ENCODE measurements at places on chromosomes 4 and X.
A peak's percentile ranks its signal among the peaks of the same experiment; 100 is the strongest.

DNA sequence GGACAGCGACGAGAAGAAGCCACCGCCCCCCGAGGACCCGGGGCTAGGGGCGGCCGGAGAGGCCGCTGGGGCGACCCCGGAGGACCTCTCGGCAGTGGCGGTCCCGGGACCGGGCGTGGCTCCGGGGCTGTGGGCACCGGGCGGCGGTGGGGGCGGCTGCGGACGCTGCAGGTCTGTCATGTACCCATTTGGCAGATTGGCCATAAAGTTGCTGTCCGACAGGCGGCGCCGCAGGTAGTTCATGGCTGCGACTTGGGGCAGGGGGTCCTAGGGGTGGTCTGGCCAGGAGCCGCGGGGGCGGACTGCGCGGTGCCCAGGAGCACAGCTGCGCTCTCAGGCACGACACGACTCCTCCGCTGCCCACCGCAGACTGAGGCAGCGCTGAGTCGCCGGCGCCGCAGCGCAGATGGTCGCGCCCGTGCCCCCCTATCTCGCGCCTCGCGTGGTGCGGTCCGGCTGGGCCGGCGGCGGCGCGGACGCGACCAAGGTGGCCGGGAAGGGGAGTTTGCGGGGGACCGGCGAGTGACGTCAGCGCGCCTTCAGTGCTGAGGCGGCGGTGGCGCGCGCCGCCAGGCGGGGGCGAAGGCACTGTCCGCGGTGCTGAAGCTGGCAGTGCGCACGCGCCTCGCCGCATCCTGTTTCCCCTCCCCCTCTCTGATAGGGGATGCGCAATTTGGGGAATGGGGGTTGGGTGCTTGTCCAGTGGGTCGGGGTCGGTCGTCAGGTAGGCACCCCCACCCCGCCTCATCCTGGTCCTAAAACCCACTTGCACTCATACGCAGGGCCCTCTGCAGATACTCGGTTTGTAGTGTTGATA is at the start of gene SYN1:
TSS of gene SYN1 (minus strand) at position 372 of the 817 bp plus-strand sequence. CDS start at position 243, 129 bp downstream.
- H3K4me1 ChIP-seq, result peaks cover 5% of the 10 kb centered on the region
- H3K27me3 ChIP-seq, result no peaks in the 10 kb centered on the region
- peak; percentile 80 for DNase-seq

GRCh38 chrX:108090491-108091263 is 665 bp downstream of the PSMD10 start:
- H3K4me1 ChIP-seq, result peaks cover 4% of the 10 kb centered on the region
- H3K4me3 ChIP-seq, result peak overlapping the region; percentile 91
- H3K36me3 ChIP-seq, result peaks cover 5% of the 10 kb centered on the region
- no peaks in the 10 kb centered on the region for H3K27me3 ChIP-seq
- peak overlapping the region; percentile 86 for H3K27ac ChIP-seq

DNA sequence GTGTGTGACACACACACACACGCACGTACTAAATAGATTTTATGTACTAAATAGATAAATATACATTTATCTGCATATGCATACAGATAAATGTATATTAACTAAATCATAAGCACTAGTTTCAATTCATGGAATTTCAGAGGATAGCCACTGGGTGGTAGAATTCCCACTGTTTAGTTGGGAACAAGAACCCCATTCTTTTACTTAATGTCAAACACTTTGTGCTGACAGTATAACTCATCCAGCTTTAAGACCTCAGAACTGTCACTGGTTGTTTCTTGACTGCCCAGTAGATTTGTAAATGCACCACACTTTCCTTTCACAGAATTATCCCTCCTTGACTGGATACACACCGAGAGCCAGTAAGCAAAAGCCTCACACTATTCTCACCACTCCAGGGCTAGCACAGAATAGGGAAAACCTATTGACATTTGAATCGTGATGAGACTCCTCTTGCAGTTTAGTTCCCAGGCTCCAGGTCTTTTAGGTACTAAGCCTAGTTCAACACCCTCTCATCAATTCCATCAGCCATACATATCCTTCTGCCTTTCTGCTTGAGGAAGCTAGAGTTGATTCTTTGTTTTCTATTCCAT is 32.4 kb downstream of the PPARGC1A start:
- H3K27ac ChIP-seq, result no peak overlapping the region
- no peaks in the 10 kb centered on the region for H3K27me3 ChIP-seq
- no peak for DNase-seq
- H3K4me1 ChIP-seq, result no peaks in the 10 kb centered on the region
- no peaks in the 10 kb centered on the region for H3K36me3 ChIP-seq
- H3K4me3 ChIP-seq, result no peak overlapping the region

- peak overlapping the region; percentile 19 for H3K4me3 ChIP-seq
- H3K27me3 ChIP-seq, result no peaks in the 10 kb centered on the region
- H3K4me1 ChIP-seq, result no peaks in the 10 kb centered on the region
- no peak for DNase-seq
- H3K36me3 ChIP-seq, result no peaks in the 10 kb centered on the region
Measured at GRCh38 chr4:128513664-128514484, 226.3 kb upstream of the PGRMC2 start.

DNA sequence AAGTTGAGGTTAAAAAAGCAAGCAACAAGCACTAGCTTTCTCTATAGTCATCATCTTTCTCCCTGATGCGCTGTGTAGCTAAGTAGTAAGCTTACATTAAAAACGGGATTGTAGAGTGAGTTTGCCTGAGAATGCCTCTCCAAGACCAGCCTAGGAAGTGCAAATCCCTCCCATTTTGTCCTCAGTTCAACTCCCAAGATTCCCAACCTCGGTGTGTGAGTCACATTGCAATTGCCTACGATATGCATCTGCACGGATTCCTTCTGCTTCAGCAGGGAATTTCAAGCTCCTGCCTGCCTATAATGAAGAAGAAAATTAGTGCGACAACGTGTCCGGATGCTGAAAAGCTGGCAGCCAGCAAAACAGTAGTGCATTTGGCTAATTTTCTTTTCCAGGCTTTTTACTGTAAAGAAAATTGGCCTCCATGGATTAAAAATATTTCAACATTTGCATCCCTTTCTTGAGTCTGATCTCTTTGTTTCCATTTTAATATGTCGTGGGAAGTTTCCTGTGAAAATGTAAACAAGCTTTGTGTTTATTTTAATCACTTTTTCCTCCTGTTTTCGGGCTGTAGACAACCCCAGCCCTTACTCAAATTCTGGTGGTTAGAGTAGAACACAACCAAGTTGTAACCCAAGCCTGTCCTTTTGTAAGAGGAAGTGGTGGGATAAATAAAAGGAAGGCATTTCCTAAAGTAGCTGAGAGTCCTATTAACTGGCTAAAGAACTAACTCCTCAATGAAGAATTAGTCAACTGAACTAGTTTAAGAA is 58.4 kb upstream of the TET2 start:
- no peaks in the 10 kb centered on the region for H3K4me1 ChIP-seq
- H3K27ac ChIP-seq, result no peak overlapping the region
- H3K36me3 ChIP-seq, result no peaks in the 10 kb centered on the region
- H3K4me3 ChIP-seq, result no peak overlapping the region

DNA sequence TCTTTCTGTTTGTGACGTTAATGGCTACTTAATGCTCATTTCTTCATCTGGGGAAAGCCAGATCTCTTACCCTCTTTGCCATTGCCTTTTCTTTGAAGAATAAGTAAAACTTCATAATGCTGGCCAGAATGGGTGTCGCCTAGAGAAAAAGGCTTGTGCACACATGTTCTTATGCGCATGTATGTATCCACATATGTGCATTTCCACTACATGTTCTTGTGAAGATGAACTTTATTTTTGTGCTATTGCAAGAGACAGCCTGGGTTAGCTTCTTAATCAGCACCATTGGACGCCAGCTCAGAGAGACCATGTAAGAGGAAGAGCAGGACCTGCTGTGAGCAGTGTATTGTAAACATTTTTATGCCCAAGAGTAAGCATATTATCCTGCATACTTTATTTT is 178.7 kb downstream of the SPRY1 start:
- H3K27ac ChIP-seq, result no peak overlapping the region
- DNase-seq, result no peak
- H3K36me3 ChIP-seq, result no peaks in the 10 kb centered on the region
- H3K4me3 ChIP-seq, result no peak overlapping the region
- no peaks in the 10 kb centered on the region for H3K27me3 ChIP-seq

DNA sequence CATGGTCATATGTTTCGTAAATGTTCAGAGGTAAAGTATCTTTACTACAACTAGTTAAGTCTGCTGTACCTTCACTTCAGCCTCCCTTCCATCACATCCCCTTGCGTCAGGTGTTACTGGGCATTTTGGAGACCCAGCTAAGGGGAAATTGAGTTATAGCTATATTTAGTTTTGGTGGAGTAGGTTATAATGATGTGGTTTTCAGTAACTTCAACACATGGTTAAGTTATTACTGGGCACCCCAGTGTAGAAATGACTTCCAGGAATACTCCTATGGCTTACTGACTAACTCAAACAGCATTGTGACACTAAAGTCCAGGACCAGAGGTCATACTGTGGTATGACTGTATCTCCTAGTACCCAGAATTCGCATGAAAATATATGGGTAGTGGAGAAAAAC is 23.4 kb upstream of the ACSL1 start:
- no peak overlapping the region for H3K4me3 ChIP-seq
- H3K36me3 ChIP-seq, result no peaks in the 10 kb centered on the region
- peaks cover 5% of the 10 kb centered on the region for H3K27me3 ChIP-seq

GRCh38 chr4:4555916-4556315 is 14.1 kb upstream of the STX18 start:
- no peak overlapping the region for H3K27ac ChIP-seq
- no peak for DNase-seq
- H3K36me3 ChIP-seq, result no peaks in the 10 kb centered on the region
- H3K27me3 ChIP-seq, result no peaks in the 10 kb centered on the region
- no peak overlapping the region for H3K4me3 ChIP-seq

- DNase-seq, result no peak
- no peaks in the 10 kb centered on the region for H3K36me3 ChIP-seq
- H3K27ac ChIP-seq, result no peak overlapping the region
- H3K4me1 ChIP-seq, result no peaks in the 10 kb centered on the region
- no peak overlapping the region for H3K4me3 ChIP-seq
- peaks cover 7% of the 10 kb centered on the region for H3K27me3 ChIP-seq
Measured at GRCh38 chr4:119031218-119031617, 104.4 kb upstream of the MYOZ2 start.

GRCh38 chrX:153670748-153671588 is 2.6 kb downstream of the PNCK start:
- H3K27ac ChIP-seq, result no peak overlapping the region
- no peak overlapping the region for H3K4me3 ChIP-seq
- H3K4me1 ChIP-seq, result no peaks in the 10 kb centered on the region
- no peak for DNase-seq

DNA sequence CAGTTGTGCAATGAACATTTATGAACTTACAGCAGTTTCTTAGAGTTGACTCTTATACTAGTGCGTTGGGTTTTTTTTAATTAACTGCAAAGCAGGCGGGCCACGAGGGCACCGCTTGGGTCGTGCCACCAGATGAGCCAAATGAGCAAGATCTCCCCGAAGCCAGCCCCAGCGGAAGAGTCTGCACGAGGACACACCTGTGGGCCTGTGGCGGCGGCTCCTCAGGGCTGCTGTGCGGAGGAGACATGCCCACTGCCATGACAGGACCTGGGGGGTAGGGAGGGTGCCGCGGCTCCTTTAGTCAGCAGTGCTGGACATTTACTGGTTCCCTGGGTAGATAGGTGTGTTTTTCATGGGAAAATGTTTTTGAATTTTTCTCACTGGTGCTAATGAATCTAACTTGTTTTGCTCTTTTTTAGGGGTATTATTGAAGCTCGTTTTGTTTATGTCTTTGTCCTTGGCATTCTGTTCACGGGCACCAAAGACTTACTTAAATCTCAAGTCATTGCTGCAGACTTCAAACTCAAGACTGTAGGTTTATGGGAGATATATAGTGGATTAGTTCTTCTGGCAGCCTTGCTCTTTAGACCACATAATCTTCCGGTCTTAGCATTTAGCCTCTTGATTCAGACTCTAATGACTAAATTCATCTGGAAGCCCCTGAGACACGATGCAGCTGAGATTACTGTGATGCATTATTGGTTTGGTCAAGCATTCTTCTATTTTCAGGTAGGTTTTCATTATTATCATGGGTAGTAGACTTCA is 31.2 kb downstream of the PIGG start:
- H3K36me3 ChIP-seq, result peaks cover 4% of the 10 kb centered on the region
- no peak overlapping the region for H3K4me3 ChIP-seq
- no peaks in the 10 kb centered on the region for H3K27me3 ChIP-seq
- no peaks in the 10 kb centered on the region for H3K4me1 ChIP-seq

- DNase-seq, result no peak
- no peaks in the 10 kb centered on the region for H3K27me3 ChIP-seq
- H3K4me3 ChIP-seq, result no peak overlapping the region
Measured at GRCh38 chr4:28402751-28403150, 1542.1 kb downstream of the STIM2 start.

DNA sequence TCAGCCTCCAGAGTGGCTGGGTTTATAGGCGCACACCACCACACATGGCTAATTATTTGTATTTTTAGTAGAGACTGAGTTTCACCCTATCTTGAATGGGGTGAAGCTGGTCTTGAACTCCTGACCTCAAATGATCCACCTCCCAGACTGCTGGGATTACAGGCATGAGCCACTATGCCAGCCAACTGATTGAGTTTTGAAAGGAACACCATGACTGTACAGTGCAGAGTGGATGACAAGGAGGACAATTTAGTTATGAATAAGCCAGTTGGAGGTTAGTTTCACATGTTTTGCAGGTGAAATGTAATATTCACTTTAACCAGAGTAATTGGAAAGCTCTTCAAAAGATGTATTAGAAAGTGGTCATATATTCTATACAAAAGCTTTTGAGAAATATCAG is 60.8 kb downstream of the PCDH18 start:
- DNase-seq, result no peak
- H3K36me3 ChIP-seq, result no peaks in the 10 kb centered on the region
- H3K4me3 ChIP-seq, result no peak overlapping the region
- no peak overlapping the region for H3K27ac ChIP-seq
- H3K27me3 ChIP-seq, result no peaks in the 10 kb centered on the region

GRCh38 chr4:111174331-111174730 is 551.5 kb upstream of the PITX2 start:
- H3K4me3 ChIP-seq, result no peak overlapping the region
- DNase-seq, result no peak
- H3K27me3 ChIP-seq, result no peaks in the 10 kb centered on the region
- no peaks in the 10 kb centered on the region for H3K4me1 ChIP-seq
- no peaks in the 10 kb centered on the region for H3K36me3 ChIP-seq
- no peak overlapping the region for H3K27ac ChIP-seq

GRCh38 chr4:170716868-170717267 is 627.1 kb upstream of the AADAT start:
- no peaks in the 10 kb centered on the region for H3K4me1 ChIP-seq
- H3K36me3 ChIP-seq, result no peaks in the 10 kb centered on the region
- no peak for DNase-seq
- H3K4me3 ChIP-seq, result no peak overlapping the region
- H3K27me3 ChIP-seq, result no peaks in the 10 kb centered on the region

DNA sequence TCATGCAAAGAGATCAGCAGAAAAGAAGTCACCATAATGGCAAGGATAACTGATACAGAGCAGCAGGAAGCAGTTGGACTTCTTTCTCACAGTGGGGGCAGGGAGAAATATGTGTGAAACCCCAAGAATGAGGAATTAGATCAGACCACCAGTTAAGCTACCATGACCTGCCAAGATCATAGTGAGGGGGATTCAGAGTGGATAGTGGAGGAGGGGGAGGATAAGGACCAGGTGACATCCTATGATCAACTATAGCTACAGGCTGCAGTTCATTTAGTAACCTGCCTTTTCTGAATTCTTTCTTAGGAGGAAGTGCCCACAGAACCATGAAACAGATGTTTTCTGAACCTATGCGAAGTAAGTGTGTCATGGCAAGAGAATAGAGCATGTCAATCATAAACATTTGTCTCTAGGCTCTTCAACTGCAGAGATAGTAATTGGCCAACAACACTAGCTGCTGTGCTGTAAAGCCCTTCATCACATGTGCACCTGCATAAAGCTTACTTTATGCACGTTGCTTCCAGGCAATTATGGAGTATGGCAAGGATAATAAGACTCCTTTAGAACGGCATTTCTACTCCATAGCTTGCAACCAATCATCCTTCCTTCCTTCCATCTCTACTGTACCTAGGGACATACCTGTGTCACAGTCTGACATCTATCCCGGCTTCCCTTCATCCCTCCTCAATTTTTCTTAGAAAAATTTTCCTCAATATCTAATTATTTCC is 329.7 kb downstream of the EPHA5 start:
- no peak overlapping the region for H3K27ac ChIP-seq
- DNase-seq, result no peak
- H3K27me3 ChIP-seq, result no peaks in the 10 kb centered on the region
